COLO829 (cell line): ENCODE measurements at places on chromosomes 3 and 15.

DNA sequence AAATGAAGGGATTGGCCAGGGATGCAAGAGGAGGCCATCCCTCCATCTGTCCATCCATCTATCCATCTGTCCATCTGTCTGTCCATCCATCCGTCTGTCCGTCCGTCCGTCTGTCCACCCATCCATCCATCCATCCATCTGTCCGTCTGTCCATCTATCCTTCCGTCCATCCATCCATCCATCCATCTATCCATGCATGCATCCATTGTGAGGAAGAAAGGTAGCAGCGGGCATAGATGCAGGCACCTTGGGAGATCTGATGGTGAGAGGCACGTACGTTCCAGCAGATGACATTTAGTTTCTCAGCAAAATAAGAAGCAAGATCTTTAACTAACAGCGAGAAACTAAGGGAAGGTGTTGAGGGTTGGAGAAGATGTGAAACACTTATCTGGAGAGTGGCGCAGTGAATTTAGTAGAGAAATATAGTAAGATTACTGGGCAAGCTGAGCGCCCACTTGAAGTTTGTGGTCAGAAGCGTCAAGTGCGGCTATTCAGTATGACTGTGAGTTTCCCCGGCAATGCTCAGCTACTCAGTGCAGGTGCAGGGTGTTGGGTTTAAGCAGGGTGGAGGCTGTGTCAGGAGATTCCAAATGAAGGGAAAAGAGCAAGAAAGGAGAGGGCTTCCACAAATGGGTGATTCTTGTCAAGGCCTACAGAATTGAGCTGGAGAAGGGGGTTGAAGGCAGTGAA is 22.4 kb upstream of the SRP14 start:
- no peak for DNase-seq

- DNase-seq, result no peak
These were observed 3.2 kb downstream of the KCTD6 start for GRCh38 chr3:58495101-58495500.

GRCh38 chr3:72538070-72538745 is 310.0 kb downstream of the SHQ1 start:
- no peak for DNase-seq

DNA sequence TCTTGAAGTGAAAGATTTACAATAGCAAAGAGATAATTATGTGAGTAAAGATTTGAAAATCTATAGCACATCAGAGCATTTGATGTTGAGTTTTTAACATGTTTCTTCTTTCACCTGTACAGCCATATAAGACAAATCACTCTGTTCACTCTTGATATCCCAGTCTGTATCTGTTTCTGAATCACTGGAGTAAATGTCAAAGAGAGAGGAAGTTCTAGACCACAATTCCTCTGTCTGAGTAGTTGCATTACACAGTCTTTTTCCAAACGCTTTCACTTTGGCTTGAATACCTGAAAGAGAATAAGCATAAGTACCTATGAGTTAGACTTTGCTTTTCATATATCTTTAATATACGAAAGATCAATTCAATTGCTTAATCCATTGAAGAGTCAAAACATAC is 9.9 kb downstream of the THAP10 start:
- no peak for DNase-seq
